Stimulated activated CD4-positive, alpha-beta T cell treated with anti-CD3 and anti-CD28 coated beads, Interleukin-2, amount 100 ng/mL, for 48 hours (primary cell): ENCODE measurements at places on chromosomes 2 and 18.
A peak's percentile ranks its signal among the peaks of the same experiment; 100 is the strongest.

- DNase-seq = no peak
Measured at GRCh38 chr2:72984172-72984671, 66.9 kb downstream of the EMX1 start.

DNA sequence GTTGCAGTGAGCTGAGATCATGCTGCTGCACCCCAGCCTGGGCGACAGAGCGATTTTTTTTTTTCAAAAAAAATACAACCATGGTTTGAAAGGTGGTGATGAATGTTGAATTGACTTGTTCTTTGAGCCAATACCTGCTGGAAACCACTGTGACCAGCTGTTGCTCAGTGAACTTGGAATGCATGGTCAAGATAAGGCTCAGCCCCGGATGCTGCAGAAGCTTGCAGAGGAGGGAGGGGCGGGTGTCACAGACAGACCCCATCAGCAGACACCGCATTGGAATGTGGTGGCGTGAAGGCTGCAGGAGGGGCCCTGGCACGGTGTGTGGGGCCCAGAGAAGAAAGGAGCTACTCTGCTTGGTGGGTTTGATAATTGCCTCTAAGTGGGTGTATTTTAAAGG is 91.6 kb downstream of the ITGB1BP1 start:
- DNase-seq = no peak

GRCh38 chr2:4964001-4964540 is 728.1 kb upstream of the SOX11 start:
- no peak for DNase-seq

- DNase-seq = no peak
Measured at GRCh38 chr18:40911582-40912254, 1043.3 kb upstream of the PIK3C3 start.

- DNase-seq = no peak
Measured at GRCh38 chr2:151650456-151650855, 83.8 kb downstream of the NEB start.

DNA sequence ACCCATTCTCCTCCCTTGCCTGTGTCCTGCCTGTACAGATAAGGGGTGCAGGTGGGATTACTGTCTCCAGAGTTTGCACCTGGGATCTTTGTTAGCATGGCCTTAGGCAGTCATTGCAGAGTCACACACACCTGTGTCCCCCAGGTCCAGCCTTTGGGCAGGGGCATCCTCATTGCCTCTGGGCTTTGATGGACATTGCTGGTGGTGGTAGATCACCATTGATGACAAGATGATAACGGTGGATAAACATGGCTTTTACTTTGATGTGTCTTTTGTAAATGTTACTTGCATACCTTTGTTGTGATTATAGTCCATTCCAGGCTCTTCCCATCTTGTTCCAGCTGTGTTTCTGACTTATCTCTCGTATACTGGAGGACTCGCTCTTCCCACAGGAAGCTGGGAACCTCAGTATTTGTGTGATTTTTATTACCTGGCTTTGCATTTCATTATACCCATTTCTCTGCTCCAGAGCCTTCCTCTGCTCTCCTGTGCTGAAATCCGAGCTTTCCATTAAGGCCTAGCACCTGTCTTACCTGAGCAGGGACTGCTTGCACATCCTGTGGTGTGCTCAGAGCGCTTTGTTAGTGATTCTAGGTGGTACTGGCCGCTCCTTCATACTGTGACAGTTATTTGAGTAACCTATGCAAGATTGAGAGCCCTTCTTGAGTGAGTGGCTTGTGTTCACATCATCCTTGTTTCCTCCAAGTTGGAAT is 79.2 kb downstream of the PTPRM start:
- DNase-seq = no peak

DNA sequence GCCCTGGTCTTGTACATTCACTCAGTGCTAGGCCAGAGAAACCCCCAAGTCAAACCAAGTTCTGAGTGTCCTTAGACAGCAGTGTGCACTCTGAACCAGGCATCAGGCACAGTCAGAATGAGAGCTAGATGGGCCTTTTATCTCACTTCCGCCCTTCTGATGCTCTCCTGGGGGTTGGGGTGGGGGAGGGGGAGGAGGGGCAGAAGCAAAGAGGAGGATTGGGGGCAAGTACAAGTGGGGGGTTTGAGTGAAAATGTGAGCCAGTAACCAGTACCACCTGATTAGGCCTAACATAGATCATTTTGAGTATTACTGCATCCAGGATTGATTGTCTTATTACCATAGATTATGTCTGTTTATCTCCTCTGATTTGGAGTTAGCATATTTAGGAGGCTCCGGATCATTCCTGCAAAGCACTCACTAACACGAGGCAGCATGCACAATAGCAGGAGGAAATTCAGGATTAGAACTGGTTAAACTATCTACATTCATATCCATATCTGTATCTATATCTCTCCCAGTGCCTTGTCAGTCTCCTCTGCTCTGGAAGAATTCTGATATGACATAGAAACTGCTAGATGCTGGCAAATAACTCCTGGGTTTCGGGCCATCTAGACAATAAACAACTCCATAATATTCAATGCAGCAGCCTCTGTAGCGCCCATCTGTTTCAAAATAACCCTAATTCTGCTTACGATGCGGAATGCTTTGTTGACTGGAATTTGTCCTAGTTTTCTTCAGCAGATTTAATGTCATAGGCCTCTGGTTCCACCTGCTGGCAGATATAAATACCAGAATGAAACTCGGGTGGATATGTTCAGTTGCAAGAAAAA is 149.1 kb downstream of the RHBDD1 start:
- DNase-seq = no peak

- no peak for DNase-seq
Measured at GRCh38 chr2:225842939-225843338, 443.4 kb downstream of the NYAP2 start.

GRCh38 chr18:31244771-31245394 is 73.1 kb upstream of the DSG1 start:
- DNase-seq = no peak

GRCh38 chr2:176385219-176385759 is 116.0 kb downstream of the MTX2 start:
- no peak for DNase-seq

GRCh38 chr2:220783671-220784070 is 788.4 kb downstream of the EPHA4 start:
- no peak for DNase-seq

- DNase-seq = peak; percentile 54
Measured at GRCh38 chr18:49510393-49511115, 23.5 kb upstream of the C18orf32 start.

GRCh38 chr2:24245986-24246776 is 71.3 kb downstream of the FAM228A start:
- DNase-seq = no peak

DNA sequence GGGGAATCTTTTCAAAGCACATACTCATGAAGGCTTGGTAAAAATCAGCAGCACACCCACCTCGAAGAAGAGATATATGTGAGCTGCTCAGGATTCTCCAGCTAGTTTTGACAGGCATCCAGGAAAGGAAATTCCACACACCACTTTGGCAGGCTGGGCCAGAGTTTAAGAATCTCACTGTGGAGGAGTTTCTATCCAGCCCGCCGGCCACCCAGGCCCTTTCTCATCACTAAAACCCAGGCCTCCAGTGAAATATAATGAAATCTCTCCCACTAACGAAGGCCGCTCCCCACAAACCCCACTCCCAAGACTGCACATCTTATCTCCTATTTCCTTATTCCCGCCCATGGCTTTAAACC is 202.0 kb downstream of the GLI2 start:
- DNase-seq = no peak

- DNase-seq = no peak
Measured at GRCh38 chr18:13184396-13184795, 34.2 kb upstream of the LDLRAD4 start.

GRCh38 chr18:35114305-35114704 is 73.1 kb downstream of the MAPRE2 start:
- DNase-seq = no peak

- no peak for DNase-seq
Measured at GRCh38 chr18:21682371-21683051, 22.1 kb downstream of the ABHD3 start.

GRCh38 chr2:173077506-173078177 is 2.0 kb downstream of the MAP3K20 start:
- no peak for DNase-seq

GRCh38 chr2:39144416-39144815 is 23.6 kb upstream of the SOS1 start:
- no peak for DNase-seq

DNA sequence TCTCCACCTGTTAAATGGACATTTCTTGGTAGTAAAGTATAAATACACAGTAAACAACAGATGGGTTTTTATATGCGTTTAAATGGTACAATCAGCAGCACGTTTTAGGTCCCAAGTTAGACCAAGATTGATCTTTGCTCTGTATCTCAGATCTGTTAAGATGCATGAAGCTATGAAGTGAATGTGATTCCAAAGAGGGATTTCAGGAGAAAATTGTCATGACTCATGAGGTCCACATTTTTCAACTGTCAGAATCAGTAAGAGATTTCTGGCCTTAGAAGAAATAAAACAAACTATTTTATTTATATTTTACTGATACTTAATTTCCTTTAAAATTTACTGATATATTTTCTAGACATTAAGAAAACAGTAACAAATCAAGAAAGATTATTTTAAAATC is 142.7 kb downstream of the EML6 start:
- DNase-seq = no peak

DNA sequence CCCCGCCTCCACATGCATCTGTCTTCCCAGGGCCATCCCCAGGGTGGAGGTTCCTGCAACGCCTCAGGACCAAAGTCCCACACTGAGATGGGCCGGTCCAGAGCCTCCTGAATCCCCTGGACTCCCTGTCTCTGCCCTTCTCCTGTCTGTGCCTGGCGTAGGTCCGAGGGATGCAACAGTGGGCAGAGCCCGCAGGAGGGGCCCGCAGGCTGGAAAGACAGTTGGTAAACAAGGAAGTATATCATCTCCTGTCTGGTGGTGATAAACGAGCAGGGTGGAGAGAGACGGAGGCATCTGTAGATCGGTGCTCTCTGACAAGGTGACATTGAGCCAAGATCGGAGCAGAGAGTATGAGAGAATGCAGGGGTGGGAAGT is 72.6 kb upstream of the RAB6C start:
- DNase-seq = no peak

GRCh38 chr2:39875914-39876267 is 96.8 kb upstream of the THUMPD2 start:
- DNase-seq = no peak

- no peak for DNase-seq
Measured at GRCh38 chr2:160680974-160681373, 187.4 kb upstream of the RBMS1 start.

GRCh38 chr18:69580107-69580506 is 179.4 kb downstream of the DOK6 start:
- no peak for DNase-seq

DNA sequence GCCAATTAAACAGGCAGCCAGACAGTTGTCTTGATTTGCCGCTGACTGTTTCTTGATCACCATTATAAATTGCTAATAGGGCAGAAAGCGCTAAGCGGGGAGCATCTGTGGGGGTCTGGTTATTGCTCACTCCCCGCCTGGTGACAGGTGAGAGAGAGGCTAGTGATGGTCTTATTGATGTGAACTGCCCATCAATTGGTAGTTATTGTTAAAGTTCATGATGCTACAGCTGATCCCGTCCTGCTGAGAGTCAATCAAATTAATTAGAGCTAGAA is 148.5 kb downstream of the LNPK start:
- DNase-seq = no peak

DNA sequence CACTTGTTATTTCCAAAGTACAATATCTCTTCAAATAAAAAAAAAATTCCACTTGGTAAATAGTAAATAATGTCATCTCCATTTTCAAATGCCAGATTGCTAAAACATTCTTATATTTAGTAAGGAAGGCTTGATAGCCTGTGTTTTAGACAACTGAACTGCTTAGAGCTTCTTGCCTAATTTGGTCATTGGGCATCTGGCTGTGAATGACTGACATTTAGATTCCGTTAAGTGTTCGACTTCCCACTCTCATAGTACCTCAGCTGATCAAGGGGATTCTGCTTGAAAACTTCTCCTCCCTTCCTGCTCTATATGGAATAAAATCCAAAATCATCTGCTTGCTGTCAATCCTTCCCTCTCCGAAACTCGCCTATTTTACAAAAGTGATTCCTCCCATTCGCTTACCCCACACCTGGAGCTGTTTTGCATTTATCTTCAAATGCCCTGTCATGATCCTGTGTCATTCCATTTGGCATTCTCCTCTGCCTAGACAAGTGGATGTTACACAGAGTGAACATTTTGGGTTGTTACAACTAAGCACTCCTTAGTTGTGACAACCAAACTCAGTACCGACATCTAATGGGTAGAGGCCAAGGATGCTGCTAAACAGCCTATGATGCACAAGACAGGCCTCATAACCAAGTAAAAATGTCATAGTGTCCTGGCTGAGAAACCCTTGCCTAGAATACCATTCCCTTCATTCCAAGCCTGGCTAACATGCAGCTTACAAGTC is 181.0 kb downstream of the CDH2 start:
- no peak for DNase-seq

DNA sequence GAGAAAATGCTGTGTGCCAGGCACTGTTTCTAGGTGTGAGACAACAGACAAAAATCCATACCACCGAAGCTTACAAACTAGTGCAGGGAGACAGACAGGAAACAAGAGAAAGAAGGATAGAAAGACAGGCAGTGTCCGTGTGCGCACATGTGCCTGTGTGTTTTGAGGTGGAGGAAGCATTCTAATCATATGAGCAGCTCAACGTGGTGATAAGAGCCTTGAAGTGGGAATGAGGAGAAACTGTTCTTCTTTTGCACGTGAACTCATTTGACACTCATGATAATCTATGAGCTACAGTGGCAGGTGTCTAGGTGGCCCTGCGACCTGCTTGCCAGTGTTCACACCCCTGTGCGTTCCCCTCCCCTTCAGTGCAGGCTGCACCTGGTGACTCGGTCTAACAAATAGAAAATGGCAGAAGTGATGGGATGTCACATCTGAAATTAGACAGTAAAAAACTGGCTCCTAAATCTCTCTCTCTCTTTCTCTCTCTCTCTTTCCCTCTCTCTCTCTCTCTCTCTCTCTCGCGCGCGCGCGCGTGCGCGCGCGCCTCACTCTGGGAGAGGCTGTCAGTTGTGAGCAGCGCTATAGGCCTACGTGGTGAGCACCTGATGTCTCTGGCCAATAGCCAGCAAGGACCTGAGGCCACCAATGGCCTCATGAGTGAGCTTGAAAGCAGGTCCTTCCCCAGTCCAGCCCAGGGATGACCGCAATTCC is 74.8 kb downstream of the EN1 start:
- no peak for DNase-seq

DNA sequence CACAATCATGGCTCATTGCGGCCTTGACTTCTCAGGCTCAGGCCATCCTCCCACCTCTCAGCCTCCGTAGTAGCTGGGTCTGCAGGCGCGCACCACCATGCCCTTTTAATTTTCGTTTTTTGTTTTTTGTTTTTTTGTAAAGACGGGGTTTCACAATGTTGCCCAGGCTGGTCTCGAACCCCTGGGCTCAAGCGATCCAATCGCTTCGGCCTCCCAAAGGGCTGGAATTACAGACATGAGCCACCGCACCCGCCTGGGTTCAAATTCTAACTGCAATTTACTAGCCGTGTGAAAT is 12.3 kb upstream of the DCTN1 start:
- DNase-seq = no peak

GRCh38 chr2:50347358-50348044 is 684.4 kb downstream of the NRXN1 start:
- no peak for DNase-seq
